Adrenal gland (tissue), 19 donors: ENCODE measurements at places on chromosomes 7 and 10. TPM values are rescaled to one million over a fixed set of nuclear protein-coding genes. Genes with fewer than 3 reads are reported as not detected.

Gene DNAJC30
- 14.8 TPM for polyA plus RNA-seq

GRCh38 chr10:31929261-31930022, 811 bp upstream of the ARHGAP12 start:
- peak; percentile 68 for DNase-seq
- no peaks in the 10 kb centered on the region for H3K27me3 ChIP-seq
- H3K4me1 ChIP-seq, result peaks cover 38% of the 10 kb centered on the region
- peak overlapping the region; percentile 89 for H3K27ac ChIP-seq

GRCh38 chr10:7811000-7811399, 7.3 kb upstream of the TAF3 start:
- H3K4me3 ChIP-seq, result no peak overlapping the region
- DNase-seq, result no peak
- H3K4me1 ChIP-seq, result no peaks in the 10 kb centered on the region
- no peaks in the 10 kb centered on the region for H3K27me3 ChIP-seq

DNA sequence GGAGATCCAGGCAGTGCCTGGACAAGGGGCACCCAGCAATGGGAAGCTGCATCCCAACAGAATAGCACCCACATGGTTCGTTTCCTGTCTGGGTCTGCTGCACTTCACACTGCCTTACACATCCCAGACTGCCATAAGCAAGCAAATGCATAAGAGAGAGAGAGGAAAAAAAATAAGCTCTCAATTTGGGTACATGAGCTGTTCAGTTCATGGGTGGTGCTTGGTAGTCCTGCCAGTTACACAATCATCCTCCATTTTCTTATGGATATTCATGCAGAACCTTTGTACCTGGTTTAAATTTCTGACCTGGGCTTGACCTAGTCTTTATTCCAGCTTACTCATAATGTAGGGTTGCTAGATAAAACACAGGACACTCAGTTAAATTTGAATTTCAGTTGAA, 733.6 kb downstream of the TNS3 start:
- no peak for DNase-seq
- H3K27ac ChIP-seq, result no peak overlapping the region
- H3K4me3 ChIP-seq, result no peak overlapping the region
- no peaks in the 10 kb centered on the region for H3K4me1 ChIP-seq
- no peaks in the 10 kb centered on the region for H3K27me3 ChIP-seq
